Tibial artery (tissue), 4 donors: ENCODE measurements at places on chromosomes 5 and 9.

DNA sequence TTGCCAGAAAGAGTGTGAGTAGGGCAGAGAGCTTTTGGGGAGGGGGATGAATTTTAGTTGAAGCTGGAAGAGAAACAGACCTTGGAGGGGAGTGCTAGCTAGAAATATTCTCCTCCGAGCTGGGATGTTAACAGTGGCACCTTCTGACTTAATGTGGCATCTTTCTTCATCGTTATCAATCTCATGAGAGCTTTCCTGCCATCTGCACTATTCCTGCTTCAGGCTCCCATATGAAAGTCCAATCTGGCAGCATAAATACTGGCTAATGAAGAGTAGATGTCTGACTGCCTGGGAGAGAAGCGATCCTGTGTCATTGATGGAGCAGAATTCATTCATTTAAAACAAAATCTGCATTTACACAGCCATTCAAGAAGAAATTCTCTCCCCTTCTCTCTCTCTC, 284.5 kb downstream of the TMEM38B start:
- no peaks in the 10 kb centered on the region for H3K27me3 ChIP-seq
- H3K36me3 ChIP-seq = no peaks in the 10 kb centered on the region
- no peak overlapping the region for H3K27ac ChIP-seq
- no peak overlapping the region for H3K4me3 ChIP-seq

DNA sequence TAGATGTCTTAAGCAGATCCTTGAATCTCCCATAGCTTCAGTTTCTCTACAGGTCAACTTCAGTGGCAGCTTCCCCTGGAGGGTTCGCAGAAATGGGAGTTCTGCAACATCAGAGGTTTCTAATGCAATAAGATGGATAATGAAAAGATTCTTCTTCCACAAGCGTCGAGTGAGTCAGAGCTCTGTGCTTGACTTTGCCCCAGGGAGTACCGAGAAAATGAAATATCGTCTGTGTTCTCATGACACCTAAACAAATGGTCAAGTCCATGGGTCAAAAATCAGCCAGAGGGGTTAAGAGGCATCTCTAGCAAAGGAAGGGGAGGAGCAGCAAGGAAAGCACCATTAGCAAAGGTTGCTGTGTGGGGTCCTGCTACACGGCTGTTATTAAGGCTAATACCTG, 3.2 kb upstream of the ADRA1B start:
- no peaks in the 10 kb centered on the region for H3K27me3 ChIP-seq
- peaks cover 90% of the 10 kb centered on the region for H3K4me1 ChIP-seq
- DNase-seq = no peak
- H3K4me3 ChIP-seq = no peak overlapping the region

DNA sequence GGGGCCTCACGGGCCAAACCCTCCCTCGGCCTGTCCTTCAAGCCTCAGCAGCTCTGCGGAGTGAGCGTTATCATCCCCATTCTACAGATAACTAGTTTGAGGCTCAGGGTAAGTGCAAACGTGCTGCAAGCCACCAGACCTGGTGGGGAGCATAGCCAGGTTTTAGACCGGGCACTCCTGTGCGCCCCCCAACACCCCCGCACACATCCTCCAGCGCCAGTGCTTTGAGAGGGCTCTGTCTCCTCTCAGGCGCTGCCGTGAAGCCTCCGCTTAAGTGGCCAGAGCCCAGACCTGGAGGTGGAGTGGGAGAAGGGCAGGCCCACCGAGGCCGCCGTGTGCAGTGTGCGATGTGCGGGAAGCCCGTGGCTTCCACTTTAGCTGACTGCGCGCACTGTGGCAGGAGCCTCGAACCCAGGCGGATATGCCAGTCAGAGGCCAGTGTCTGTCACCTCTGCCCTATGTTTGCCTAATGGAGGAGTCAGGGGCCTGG, 1.6 kb upstream of the MGAT1 start:
- peaks cover 10% of the 10 kb centered on the region for H3K36me3 ChIP-seq
- H3K27me3 ChIP-seq = no peaks in the 10 kb centered on the region
- peak overlapping the region; percentile 92 for H3K27ac ChIP-seq
- H3K4me1 ChIP-seq = no peaks in the 10 kb centered on the region
- DNase-seq = peak; percentile 64
- peak overlapping the region; percentile 98 for H3K4me3 ChIP-seq

- H3K4me3 ChIP-seq = no peak overlapping the region
- H3K27ac ChIP-seq = no peak overlapping the region
- no peak for DNase-seq
- H3K27me3 ChIP-seq = no peaks in the 10 kb centered on the region
- H3K36me3 ChIP-seq = no peaks in the 10 kb centered on the region
- no peaks in the 10 kb centered on the region for H3K4me1 ChIP-seq
Measured at GRCh38 chr9:110357505-110357904, 19.8 kb upstream of the TXNDC8 start.

- DNase-seq = no peak
- no peaks in the 10 kb centered on the region for H3K4me1 ChIP-seq
- no peak overlapping the region for H3K27ac ChIP-seq
- no peaks in the 10 kb centered on the region for H3K27me3 ChIP-seq
Measured at GRCh38 chr9:72675586-72675985, 154.2 kb downstream of the TMC1 start.
